ENCODE measurements at places on chromosomes 6 and 20.
A peak's percentile ranks its signal among the peaks of the same experiment; 100 is the strongest.

DNA sequence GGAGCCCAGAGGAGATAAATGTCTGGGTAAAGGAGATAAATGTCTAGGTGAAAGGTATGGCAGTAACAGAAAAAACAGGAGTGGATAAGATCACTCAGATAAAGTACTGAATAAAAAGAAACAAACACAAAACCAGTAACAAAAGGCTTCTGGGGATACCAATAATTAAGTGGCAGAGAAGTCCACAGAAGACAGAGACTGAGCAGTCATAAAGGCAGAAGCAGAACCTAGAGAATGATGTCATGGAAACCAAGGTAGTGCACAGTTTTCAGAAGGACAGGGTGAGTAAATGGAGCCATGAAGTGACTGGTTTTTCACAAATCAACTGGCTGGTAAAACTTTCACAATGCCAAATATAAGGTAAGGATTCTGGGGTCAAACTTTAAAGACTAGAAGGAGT lies 80.9 kb upstream of the PLN start:
- no peak for DNase-seq

- no peak for DNase-seq
These were observed 63.4 kb upstream of the FBXL4 start for GRCh38 chr6:99011151-99011550.

- peak; percentile 10 for DNase-seq
These were observed 13.9 kb upstream of the ATG5 start for GRCh38 chr6:106339334-106340029.

DNA sequence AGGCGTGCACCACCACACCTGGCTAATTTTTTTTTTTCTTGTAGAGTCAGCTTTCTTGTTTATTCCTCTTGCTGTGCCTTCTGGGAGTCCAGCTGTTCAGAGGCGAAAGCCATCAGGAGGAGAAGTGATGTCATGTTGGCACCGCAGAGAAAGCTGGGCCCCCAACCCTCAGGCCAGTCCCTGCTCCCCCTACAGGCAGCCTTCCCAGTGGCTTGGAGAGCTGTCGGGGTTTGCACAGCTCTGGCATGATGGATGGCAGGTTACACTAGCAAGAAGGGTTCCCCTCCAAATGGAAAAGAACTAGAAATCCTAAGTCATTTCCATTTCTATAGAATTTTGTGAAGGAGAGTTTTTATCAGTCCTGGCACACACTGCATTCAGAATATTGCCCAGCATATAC lies 72.6 kb downstream of the C6orf52 start:
- no peak for DNase-seq

- no peak for DNase-seq
These were observed 7.9 kb downstream of the RMND1 start for GRCh38 chr6:151443911-151444621.

GRCh38 chr6:17096096-17096495 lies 5.8 kb upstream of the STMND1 start:
- DNase-seq, result no peak

GRCh38 chr6:43812850-43813578 lies 43.0 kb downstream of the VEGFA start:
- no peak for DNase-seq

- no peak for DNase-seq
These were observed 162.7 kb upstream of the MLN start for GRCh38 chr6:33966536-33966935.

DNA sequence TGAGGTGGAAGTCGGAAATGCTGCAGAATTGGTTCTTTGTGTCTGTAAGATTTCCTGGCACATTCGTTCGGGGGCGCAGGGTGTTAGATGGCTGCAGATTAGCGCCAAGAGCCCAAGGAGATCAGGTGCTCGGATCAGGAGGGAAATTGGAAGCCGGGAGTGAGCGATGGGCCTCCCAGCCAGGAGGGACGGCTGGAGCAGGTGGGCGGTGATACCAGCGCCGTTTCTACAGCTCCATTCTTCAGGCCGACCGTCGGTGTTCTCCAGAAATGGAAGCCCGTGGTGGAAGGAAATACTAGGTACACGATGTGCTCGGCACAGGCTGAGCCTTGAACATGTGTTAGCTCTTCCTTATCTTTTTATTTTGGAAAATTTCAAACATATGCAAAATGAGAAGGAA lies 6.5 kb downstream of the SIRPA start:
- no peak for DNase-seq

DNA sequence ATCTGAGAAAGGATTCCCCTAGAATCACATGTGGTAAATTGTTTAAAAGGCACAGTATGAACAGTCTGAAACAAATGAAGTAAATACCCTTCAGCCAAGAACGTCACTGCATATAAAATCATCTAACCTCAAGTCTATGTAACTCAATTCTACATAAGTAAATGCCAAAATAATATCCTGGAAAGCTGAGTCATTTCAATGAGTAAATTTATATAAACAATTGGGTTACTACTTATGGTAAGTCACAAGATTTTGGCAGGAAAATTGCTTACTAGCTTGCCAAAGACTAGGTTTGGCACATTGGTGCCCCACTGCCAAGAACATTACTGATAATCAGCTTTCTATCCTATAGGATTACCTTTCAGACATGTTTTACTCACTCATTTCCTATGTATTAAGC lies 8.4 kb downstream of the GMDS start:
- no peak for DNase-seq

DNA sequence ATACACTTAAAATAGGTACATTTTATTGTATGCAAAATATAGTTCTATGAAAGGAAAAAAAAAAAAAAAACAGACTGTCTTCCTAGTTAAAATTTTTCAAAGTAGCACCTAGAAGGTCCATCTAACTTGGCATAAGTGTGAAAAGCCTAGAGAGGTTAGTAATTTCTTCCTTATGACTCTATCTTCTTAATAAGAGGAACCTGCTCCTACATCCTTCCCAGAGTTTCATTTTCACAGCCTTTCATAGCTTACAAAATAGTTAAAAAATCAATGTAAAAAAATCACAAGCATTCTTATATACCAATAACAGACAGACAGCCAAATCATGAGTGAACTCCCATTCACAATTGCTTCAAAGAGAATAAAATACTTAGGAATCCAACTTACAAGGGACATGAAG lies 28.8 kb downstream of the OGFRL1 start:
- DNase-seq, result no peak

DNA sequence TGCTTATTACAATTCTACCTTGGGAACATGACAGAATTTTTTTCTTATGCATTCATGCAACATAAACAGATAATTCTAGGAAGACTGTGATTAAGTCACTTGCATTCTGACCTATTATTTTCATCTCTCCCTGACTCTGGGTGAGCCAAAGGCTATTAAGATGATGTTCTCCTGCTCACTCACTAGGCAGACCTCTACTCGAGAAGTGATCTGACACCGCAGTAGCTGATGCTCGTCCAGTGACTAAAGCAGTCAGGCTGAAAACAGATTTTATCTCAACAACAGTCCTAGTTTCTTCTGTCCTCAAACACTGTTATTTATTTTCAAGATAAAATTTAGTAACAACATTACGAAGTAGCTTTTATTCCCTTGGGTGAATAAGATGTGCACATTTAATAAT lies 17.3 kb downstream of the NAA20 start:
- no peak for DNase-seq

Measured in activated T-cell treated with anti-CD3 and anti-CD28 coated beads for 1 hour (primary cell).